ENCODE measurements at places on chromosomes 4 and X.

DNA sequence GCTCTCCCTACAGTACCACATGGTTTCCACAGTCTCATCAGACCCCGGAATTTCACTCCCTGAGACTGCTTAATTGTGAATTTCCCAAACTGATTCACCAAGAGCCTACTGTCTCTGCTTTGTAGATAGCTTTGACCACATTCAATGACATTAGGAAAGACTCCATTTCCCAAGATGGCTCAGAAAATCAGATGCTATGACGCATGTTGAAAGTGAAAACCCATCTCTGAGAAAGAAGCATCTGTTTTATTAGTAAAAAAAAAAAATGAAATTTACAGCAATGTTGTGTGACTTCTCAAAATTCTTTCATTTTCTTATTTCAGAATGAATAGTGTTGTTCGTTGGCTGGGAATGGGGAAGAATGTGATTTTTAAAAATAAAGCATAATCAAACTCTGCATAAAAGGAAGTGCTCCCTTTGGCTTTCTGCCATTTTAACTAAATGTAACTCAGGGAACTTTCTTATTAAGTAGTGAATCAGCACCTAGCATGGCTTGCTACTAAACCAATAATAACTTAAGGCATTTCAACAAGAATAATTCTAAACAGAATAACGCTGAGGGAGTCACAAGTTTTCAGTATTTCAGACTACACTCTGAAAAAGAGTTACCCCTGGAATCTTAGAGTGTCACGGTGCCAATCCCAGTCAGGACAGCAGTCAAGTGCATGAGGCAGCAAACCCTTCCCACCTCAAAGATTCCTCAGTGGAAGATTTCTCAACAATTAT is 97.4 kb upstream of the MYOZ2 start:
- DNase-seq: no peak

GRCh38 chr4:111268769-111269414 is 646.0 kb upstream of the PITX2 start:
- DNase-seq: no peak

GRCh38 chr4:54391104-54391503 is 162.0 kb downstream of the PDGFRA start:
- no peak for DNase-seq

- no peak for DNase-seq
Measured at GRCh38 chr4:54499308-54500074, 158.3 kb upstream of the KIT start.

GRCh38 chr4:79027656-79028055 is 88.4 kb upstream of the PAQR3 start:
- no peak for DNase-seq

- no peak for DNase-seq
Measured at GRCh38 chr4:139913398-139913990, 240.5 kb downstream of the MAML3 start.

DNA sequence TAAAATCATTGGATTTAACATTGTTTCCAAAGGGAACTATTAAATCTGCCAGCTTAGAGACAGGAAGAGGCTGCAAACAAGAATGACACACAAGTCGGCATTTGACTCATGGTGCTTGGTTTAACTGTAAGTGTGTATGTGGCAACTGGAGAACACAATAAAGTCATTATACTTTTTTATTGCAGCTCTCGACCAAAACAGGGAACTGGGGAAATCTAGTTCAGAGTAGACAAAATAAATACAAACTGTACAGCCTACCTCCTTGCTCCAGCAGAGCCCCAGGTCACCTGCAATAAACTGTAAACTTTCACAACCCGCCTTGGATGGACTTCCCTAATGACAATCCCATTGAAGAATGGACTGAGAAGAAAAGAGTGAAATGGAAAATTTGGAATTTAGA is 24.0 kb downstream of the NPY5R start:
- no peak for DNase-seq

DNA sequence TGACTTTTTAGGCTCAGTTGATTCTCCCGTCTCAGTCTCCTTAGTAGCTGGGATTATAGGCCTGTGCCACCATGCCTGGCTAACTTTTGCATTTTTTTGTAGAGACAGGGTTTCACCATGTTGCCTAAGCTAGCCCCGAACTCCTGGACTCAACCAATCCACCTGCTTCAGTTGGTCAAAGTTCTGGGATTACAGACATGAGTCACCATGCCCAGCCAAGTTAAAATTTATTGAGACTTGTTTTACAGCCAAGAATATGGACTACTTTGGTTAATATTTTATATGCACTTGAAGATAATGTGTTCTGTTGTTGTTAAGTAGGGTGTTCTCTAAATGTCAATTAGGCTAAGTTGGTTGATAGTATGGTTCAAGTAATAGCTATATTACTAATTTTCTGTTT is 58.7 kb downstream of the CYTL1 start:
- DNase-seq: no peak
